ENCODE measurements at places on chromosomes 2 and 18.

DNA sequence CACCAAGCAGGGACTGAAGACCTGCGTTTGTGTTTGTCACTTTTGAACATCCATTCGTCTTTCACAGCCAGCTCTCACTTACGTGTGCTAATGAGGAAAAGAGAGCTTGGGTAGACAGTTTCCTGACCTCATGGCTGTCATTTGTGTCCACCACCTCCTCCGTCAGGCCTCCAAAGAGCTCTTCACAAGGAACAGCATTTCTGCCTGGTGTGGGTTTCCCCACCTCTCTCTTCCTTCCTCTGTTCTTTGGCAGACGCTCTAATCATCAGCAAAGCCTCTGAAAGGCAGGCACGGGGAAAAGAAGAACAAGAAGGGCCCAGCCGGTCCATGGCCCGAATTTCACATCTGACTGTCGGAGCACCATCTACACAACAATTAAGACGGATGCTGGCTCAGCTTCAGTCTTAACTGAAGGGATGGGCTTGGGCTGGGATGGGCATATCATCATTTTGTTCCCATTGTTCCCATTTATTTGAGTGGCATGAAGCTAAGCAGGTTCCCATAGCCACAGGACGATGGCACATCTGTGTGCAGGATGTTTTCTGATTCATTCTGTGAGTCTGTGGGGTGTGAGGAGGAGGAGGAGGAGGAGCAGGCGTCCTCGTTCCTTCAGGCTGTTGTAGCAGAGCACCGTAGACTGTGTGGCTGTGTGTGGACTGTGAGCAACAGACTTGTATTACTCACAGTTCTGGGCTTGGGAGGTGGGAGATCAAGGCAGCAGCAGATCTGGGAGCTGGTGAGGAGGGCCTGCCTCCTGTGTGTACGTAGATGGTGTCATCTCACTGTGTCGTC lies 66.4 kb downstream of the TSHZ1 start:
- DNase-seq, result no peak

- no peak for DNase-seq
These were observed 370.8 kb upstream of the NT5C1B start for GRCh38 chr2:18959952-18960717.

DNA sequence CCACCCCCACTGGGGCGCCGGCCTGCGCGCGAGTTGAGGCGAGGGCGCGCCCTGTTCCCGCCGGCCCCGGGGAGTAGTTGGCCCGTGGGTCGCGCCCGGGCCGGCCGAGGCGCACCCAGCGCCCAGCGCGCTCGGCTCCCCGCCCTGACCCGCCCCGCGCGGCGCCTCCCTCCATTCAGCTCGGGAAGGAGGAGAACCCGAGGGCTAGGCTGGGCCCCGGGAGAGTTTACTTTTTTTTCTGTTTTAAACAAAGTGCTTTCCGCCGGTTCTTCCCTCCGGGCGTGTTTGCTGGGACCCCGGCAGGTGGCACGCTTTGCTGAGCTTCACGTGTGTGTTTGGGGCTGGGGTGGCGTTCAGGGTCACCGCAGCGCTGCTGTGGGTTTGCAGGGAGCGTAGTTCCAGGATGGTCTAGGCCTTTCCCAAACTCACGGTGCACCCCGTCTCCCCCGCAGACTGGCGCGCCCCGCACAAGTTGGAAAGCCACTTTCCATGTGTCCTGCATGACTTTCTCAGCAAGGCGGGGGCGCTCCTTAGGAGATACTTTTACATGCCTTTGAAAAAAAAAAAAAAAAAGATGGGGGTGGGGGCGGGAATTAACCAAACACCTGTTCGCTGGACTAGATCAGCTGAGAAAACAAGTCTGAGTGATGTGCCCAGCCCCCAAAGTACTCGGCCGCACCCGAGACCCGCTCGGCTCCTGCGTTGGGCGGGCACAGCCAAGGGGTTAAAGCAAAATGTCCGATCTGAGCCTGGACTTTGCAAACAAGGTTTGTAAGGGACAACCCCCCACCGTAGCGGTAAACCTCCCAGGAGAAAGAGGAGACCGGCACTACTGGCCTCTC lies 825 bp downstream of the ITGA6 start:
- peak; percentile 31 for DNase-seq

DNA sequence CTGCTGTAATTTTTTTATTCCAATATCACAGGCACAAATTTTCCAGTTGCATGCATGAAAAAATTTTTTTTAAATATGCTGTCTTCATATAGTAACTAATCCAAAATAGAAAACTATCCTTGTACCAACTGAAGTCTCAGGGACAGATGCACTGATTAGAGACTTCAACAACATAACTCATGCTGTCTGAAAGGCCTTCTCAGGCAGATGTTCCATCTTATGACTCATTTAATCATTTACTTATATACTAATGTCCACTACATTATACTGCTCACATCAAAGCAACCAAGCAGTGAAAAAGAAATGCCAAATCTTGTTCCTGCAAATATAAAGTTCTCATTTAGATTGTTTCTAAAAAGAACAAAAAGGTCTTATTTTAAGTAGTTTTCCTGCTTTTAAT lies 53.1 kb downstream of the OLA1 start:
- no peak for DNase-seq

DNA sequence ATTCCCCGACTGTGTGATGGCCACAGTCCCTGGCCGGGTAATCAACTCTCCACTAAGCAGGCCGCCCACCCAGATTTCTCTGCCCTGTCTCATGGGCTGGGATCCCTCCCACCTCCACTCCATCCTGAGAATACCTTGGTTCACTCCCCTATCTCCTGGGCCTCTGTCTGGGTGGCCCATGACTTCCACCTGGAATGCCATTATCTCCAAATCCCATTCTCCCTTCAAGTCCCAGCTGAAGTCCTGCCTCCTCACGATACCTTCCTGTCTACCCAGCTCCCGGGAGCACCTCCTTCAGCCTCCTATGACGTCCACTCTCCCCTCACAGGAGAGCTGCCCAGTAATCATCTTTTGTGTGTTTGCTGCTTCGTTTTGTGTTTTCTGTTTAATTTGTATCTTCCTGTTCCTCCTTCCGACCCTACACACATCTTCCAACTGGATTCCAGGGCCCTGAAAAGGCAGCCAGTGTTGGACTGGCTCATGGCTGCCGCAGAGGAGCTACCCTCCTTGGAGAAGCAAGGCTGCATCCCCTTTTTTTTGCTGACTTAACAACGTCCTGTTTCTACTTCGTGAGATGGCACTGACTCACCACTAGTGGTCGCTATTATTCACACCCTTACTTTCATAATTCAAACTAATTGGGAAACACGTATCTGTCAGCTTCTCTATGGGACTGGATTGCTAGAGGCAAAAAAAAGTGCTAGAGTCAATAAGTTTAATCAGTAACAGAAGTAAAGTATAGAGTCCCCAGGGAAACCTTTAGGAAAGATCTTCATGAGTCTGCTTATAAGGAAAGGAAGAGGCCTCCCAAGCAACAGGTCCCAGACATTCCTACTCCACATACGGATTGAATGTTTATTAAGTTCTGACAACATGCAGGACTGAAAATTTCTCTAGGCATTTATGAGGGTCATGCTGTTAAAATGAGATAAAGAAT lies 171.9 kb upstream of the GATA6 start:
- peak; percentile 23 for DNase-seq

- no peak for DNase-seq
These were observed 244.7 kb downstream of the CTNNA2 start for GRCh38 chr2:79757526-79757925.

GRCh38 chr2:111618226-111618977 lies 265.6 kb downstream of the ANAPC1 start:
- no peak for DNase-seq

DNA sequence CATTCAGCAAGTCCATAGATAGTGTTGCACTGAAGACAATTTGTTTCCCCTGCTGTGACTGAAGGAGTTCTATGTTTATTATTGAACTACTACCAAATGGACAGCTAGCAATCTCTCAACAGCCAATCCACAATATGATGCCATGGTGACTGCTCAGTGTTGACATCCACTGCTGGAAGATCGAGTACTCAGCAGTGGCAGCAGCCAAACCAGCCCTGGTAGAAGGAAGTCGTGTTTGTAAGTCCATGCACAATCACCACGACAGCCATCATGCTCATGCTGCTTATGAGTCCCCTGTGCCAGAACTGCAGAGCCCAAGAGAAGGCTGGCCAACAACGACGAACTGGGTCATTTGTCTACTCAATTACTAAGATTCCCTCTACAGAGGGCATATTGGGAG lies 66.4 kb downstream of the OSR1 start:
- no peak for DNase-seq

- DNase-seq, result no peak
These were observed 17.7 kb downstream of the SH3BP4 start for GRCh38 chr2:234969306-234970098.

DNA sequence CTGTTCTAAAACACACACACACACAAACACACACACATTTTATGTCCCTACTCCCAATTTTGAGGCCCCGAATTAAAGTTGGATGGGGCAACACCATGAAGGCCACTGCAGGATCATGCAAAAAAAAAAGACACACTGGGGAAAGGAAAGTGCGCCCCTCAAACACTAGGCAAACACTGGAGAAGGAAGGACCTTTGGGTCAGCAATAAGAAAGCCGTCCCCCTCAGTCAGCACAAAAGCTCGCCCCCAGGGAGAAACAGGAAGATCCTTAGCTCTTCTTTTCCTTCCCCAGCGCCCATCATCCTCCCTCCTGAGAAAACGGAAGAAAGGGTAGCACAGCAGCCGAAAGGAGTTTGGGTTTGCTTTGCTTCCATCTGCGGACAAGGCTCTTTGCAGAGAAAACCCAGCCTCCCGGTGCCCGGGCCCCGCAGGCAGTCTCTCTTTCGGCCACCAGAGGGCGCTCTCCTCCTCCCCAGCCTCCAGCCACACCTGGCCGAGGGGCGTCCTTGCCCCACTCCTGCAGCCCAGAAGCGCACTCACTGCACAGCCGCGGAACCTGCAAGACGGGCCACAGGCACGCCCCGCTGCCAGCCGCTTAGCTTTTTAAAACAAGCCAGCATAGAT lies 248.5 kb downstream of the CDH20 start:
- DNase-seq, result peak; percentile 57

Data from NCI-H2081 (cell line).